Forelimb muscle (tissue), 1 donor: ENCODE measurements at places on chromosomes 4 and X. TPM values are rescaled to one million over a fixed set of nuclear protein-coding genes. Genes with fewer than 3 reads are reported as not detected.

The RAB9B gene
- polyA plus RNA-seq: 35.1 TPM

The BMPR1B gene
- 16.0 TPM for polyA plus RNA-seq

The TCEAL7 gene
- polyA plus RNA-seq: 447 TPM

The DNAAF6 gene
- polyA plus RNA-seq: not detected

The AVPR2 gene
- polyA plus RNA-seq: 1.1 TPM

The ADH7 gene
- polyA plus RNA-seq: not detected

The DLG3 gene
- polyA plus RNA-seq: 4.9 TPM

The HTR2C gene
- not detected for polyA plus RNA-seq

The DGAT2L6 gene
- not detected for polyA plus RNA-seq
